Stimulated activated CD4-positive, alpha-beta T cell treated with anti-CD3 and anti-CD28 coated beads, Interleukin-4, amount 100 ng/mL, for 4 hours (primary cell): ENCODE measurements at places on chromosomes 11 and 22.

- DNase-seq: no peak
These were observed 7.1 kb downstream of the MUC2 start for GRCh38 chr11:1081601-1082311.

GRCh38 chr11:135075740-135076139 is 663.7 kb upstream of the B3GAT1 start:
- DNase-seq: peak; percentile 15

DNA sequence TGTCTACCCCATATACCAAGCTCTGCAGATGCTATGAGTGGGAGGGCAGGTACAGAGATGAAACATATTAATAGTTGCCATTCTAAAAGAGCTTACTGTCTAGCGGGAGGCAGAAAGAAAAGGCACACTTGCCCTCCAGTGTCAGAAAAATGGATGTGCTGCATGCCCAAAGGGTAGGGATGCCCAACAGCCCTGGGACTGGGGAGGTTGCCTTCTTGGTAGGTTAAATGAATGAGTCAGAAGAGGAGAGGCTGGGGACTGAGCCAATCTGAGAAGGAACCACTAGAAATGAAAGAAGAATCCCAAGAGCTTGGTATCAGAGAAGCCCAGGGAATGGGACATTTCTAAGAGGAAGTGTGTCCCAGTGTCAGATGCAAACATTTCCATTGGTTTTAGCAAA is 1.2 kb downstream of the BIRC3 start:
- peak; percentile 27 for DNase-seq

DNA sequence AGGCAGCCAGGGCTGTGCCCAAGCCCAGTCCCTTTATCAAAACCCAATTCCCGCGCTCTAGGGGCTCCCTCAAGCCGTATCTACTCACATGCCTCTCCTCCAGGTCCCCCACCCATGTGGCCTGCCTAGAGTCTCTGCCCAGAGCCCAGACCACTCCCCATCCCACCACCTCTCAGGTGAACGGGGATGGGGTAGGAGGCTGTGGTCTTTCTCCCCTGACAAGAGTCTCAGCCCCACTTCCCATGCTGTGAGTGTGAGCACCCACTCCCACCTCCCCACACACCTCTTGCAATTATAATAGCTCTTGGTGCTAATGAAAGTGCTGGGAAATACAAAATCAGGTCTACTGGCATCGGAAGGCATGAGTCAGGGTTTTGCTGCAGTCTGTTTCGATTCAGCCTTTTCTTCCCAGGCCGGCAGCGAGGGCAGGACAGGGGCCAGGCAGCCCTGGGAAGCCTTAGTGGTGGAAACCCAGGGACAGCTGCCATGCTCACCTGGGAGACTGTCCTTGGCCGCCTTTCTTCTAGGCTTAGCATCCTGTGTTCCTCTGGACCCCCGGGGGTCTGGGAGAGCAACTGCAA is 16.7 kb upstream of the TMPRSS4 start:
- no peak for DNase-seq

DNA sequence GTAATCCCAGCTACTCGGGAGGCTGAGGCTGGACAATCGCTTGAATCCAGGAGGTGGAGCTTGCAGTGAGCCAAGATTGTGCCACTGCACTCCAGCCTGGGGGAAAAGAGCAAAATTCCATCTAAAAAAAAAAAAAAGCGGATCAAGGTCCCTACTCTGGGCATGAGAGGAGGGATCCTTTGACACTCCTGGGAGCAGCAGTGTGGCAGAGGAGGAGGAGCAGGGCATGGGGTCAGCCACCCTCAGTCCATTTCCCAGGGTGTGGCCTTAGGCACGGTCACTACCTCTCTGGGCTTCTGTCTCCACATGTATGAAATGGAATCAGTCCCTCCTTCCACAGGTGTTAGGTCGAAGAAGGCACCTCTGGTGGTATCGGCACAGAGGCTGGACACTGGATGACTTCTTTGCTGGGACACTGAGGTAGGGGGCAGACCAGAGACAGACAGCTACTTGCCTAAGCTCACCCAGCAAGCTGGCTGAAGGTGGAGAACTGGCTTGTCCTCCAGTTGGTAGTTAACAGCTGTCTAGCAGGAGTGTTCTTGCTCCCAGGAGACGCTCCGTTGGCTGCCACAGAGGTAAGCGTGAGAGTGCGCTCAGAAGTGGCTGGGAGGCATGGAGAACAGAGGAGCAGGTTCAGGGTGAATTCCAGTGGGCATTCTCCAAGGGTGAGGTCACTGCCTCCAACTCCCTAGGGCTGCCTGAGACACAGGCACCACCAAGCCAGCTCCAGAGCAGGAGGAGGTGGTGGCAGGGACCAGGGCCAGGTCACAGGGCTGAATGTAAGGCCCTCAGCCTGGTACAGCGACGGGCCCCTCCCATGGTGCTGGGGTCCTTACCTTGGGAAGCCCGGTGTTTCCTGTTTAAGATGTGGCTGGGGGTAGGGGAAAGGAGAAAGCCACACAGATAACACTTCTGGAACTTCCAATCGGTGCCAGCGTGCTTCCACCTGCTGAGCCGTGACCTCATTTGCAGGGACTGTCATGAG is 19.5 kb downstream of the TXN2 start:
- no peak for DNase-seq

DNA sequence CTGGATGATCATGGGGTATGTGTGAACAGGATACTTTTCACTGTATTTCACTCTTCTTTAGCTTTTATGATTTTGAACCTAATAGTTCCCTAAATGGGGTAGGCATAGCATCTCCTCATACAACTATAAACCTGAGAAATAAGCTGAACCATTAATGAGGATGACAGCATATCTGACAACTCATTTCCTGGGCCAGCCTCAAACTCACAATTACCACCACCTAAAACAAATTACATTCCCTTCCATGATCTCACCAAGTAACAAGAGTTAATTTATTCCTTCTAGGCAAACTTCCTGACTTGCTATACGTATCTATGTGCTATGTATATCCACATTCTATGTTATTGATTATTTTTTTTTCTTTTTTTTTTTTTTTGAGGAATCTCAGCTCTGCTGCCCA is 23.0 kb downstream of the SIK3 start:
- DNase-seq: no peak

DNA sequence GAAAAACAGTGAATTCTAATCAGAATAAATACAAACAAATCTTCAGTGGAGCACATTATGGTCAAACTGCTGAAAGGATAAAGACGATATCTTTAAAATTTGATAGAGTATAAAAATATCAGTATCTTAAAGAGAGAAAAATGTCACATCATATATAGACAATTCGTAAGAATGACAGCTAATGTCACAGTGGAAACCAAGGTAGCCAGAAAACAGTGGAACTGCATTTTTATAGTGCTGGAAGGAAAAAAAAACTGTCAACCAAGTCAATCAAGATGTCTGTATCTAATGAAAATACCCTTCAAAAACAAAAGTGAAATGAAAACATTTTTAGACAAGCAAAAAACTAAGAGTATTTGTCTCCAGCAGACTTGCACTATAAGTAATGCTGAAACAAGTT is 73.4 kb upstream of the HMGXB4 start:
- DNase-seq: no peak

- no peak for DNase-seq
These were observed 9.0 kb upstream of the CYTH4 start for GRCh38 chr22:37273126-37273845.

DNA sequence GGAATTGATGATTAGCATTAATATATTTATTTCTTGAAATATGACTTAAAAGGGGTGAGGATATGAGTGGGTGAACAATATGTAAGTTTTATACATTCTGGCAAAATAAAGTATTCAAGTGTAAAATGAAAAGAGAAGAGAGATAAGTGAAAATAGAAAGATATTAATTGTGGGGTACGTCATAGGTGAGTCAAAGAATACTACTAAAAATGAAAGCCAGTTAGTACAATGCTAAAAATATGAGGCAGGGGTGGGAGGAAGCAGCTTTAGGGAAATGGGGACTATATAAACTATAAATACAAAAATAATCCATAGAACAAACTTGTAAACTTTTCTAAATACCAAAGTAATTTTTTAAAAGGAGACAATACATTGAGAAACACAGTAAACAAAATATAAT is 661.4 kb downstream of the CNTN5 start:
- DNase-seq: no peak

- DNase-seq: no peak
These were observed 3.2 kb upstream of the PIWIL4 start for GRCh38 chr11:94563848-94564467.

DNA sequence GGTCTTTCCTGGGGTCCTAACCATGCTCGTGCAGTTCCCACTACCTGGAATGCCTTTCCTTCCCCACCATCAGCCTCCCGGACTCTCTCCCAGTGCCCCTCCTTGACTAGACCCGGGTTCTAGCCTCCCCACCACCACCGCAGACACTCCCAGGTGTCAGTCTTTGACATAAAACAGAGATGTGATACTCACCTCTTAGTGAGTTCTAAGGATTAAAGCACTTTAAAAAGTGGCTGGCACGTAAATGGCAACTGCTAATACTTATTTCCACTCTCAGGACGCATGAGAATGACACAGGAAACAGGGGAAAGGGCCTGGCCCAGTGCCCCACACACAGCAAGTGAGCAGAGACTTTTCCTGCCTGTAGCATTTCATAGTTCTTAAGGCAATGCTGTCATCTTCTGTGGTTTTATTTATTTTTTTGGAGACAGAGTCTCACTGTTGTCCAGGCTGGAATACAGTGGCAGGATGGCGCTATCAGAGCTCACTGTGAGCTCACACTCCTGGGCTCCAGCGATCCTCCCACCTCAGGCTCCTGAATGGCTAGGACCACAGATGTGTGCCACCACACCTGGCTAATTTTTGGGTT is 1.9 kb upstream of the SLC25A45 start:
- DNase-seq: no peak

GRCh38 chr22:23591201-23591791 is 11.2 kb upstream of the IGLL1 start:
- DNase-seq: peak; percentile 58

DNA sequence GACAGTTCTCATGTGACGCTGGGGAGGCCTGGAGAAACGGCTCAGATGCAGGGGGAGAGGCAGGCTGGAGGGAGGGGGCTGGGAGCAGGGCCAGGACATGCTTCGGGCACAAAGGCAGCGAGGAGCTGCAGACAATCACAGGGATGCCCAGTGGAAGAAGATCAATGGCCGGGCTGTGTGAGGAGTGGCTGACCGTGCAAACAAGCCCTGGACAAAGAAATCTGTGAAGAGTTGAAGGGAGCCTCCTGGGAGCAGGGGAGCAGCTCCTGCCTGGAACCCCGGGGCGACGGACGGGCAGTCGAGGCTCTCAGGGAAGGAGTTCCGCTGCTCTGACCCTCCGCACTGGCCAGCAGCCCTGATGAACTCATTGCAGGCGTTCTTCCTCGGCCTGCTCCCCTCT is 126.7 kb upstream of the B3GAT1 start:
- DNase-seq: no peak

DNA sequence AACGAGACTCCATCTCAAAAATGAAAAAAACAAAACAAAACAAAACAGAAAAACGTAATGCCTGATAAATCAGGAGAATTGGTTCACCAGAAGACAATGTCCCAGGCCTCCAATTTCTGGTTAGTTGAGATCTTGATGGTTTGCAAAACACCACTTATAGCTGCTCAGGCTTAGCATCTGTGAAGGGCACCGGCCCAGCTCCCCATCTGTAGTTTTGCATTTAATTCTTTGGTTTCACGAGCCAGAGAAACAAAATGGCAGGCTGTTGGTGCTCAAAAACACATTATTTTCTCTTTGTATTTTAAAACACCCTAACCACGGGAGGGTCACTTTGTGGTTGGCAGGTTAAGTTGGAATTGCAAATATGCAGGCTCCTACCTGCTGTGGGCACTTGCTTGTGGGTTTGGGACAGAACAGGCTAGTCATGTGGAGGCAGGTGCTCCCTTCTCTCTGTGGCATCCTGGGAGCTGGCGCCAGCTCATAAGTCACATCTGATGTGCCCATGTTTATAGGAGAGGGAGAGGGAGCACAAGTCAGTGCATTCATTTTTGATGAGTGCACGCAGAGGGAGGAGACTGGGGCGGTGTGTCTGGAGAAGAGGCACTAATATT is 145.9 kb downstream of the CEP164 start:
- DNase-seq: no peak

- no peak for DNase-seq
These were observed 27.3 kb downstream of the CAPN1 start for GRCh38 chr11:65208785-65209710.
